ENCODE measurements at places on chromosomes 7 and 10. TPM values are rescaled to one million over a fixed set of nuclear protein-coding genes. Genes with fewer than 3 reads are reported as not detected.
A peak's percentile ranks its signal among the peaks of the same experiment; 100 is the strongest.

DNA sequence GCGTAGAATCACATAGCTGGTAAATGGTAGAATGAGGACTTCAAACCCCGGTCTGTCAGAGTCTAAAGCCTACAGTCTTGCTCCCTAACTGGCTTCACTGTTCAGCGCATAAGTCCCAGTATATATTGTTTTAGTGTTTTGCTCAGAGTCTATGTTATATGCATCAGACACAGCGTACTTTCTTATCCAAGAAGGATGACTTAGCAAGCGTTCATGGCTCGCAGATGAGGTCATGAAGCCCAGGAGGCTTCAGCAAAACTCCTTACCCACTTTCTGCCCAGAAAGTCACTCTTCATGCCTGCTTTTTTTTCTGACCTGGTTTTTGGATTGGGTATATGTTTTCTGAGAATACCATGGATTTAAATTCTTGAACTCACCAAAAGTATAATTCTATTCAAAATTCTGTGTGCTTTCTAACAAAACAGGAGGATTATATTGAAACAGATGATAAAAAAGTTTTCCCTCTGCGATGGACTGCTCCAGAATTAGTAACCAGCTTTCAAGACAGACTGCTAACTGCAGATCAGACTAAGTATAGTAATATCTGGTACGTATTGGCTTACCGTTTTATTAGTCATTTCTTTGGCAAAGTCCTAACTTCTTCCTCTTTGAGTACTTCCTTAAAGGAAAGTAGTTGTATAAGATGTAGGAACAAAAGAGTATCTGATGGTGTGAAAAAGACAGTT is 24.6 kb upstream of the BHLHA15 start:
- H3K27ac ChIP-seq: no peak overlapping the region
- H3K36me3 ChIP-seq: peaks cover 28% of the 10 kb centered on the region
- H3K4me3 ChIP-seq: no peak overlapping the region
- H3K4me1 ChIP-seq: peaks cover 30% of the 10 kb centered on the region
- DNase-seq: peak; percentile 62

DNA sequence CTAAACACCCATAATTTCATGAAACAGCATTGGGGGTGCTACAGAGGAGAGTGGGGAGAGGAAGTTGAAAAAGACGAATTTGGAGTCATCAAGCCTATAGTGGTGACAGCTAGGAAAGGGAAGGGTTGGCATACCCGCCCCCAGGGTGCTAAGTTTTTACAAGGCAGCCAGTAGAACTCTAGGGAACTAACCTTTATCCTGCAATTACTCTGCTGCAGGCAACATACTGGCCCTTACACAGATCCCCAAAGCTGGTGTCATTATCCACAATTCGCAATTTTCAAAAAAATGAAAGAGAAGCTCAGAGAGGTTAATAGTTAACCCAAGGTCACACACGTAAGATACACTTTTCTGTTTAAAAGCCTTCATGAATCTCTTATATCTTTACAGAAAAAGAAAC is 14.2 kb upstream of the SLC35B4 start:
- H3K4me3 ChIP-seq: no peak overlapping the region
- DNase-seq: no peak
- no peak overlapping the region for H3K27ac ChIP-seq
- no peaks in the 10 kb centered on the region for H3K36me3 ChIP-seq
- H3K4me1 ChIP-seq: no peaks in the 10 kb centered on the region

GRCh38 chr7:107924841-107925504 is 34.0 kb downstream of the DLD start:
- no peak overlapping the region for H3K4me3 ChIP-seq
- peak overlapping the region; percentile 50 for H3K27ac ChIP-seq
- DNase-seq: no peak

The NPTX2 gene
- polyA plus RNA-seq: not detected

The ZNF92 gene
- 4.1 TPM for polyA plus RNA-seq

The LRRC18 gene
- polyA plus RNA-seq: not detected
